ENCODE measurements at places on chromosomes 5 and 9.

GRCh38 chr9:116323571-116323970 lies 170.0 kb downstream of the PAPPA start:
- DNase-seq, result no peak

DNA sequence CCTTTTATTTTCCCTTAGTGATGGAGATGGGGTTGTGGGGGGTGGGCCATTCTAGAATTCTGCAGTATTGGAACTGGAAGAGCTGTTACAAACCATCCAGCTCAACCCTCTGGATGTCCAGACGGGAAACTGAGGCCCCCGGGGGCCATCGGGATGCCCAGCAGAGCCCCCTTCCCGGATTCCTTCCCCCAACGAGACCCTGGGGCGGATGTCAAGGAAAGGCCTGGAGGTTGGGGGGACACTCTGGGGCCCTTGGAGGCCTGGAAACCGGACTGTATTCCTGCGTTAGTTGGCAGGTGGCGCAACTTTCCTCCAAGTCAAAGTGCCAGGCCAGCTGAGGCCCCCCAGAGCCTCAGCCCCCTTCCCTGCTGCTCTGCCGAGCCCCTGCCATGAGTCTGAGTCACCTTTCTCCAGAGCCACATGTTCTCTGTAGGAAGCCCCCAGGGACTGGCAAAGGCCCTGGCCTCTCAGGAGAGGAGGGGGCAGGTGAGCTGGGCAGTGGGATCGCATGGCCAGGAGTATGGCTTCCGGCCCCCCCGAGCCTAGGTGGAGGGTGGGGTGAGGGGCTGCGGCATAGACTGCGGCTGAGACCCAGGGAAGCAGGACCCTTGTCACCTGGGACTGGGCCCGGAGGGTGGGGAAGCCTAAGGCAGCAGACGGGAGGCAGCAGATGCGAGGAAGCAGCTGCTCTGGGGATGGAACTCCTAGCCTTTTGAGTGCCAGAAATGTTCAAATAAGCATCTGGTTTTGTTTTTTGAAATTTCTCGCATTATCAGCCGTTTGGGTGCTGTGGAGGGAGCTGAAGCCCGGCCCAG lies 17.8 kb upstream of the FIBCD1 start:
- DNase-seq, result no peak

DNA sequence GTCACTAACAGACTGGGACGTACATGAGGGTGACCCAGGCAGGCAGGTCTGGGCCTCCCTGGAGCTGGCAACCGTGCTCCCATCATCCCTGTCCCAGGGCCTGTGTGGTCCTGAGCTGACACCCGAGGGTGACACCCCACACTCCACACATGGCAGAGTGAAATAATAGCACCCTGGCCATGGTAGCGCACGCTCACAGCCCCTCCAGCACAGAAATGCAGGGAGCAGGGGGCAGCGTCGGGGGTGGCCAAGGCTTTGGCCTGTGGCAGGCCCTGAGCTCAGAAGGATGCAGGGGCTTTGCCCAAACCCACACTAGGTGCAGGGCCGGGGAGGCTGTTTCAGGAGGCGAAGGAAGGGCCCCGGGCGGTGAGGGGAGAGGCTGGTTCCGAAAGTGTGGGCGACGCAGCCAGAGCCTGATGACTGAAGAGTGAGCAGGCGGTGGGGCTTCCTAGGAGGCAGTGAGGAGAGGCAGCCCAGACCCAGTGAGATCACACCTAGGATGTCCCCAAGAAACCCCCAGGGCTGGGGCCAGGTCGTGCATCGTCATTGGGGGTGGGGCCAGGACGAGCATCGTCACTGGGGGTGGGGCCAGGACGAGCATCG lies 12.9 kb downstream of the OR2V2 start:
- DNase-seq, result no peak

DNA sequence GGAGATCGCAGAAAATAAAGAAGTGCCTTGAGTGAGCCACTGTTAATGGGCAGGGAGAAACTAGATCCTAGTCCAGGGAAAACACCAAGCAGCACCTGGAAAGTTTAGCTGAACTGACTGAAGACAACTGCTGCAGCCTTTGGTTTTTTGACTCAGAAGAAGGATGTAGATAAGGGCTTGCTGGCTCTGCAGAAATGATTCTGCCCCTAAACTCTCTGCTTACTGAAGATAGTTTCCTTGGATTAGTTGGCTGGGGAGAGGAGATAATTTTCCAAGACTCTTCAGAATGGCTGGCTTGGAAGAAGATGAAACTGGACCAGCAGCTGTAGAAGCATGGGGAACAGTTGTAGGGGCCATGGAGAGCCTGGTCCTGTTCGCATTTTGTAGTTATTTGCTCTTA lies 471.8 kb downstream of the KDM4C start:
- DNase-seq, result no peak

- DNase-seq, result no peak
Observed at GRCh38 chr5:30387974-30388632, 805.4 kb upstream of the CDH6 start.

- no peak for DNase-seq
Observed at GRCh38 chr9:117377046-117377445, 37.8 kb downstream of the ASTN2 start.

DNA sequence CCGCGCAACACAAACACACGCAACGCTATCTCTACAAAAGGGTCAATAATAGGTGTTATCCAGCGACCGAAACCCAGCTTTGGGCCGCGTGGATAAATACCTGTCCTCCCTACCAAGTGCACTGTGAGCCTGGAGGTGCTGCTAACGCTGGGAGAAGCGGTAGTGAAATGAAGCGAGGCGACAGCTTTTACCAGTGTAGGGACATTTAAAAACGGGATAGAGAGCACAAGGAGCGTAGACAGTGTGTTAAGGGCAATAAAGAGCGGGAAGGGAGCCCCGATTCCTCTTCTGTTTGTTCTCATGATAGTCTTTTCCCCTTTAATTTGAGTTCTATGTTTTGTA lies 421 bp upstream of the DEPDC1B start:
- no peak for DNase-seq

GRCh38 chr9:11676821-11677220 lies 1016.4 kb upstream of the TYRP1 start:
- no peak for DNase-seq

All from upper lobe of left lung (tissue), 6 donors.